ENCODE measurements at places on chromosomes 4 and X.

- DNase-seq = no peak
These were observed 116.4 kb upstream of the IGSF1 start for GRCh38 chrX:131405497-131405896.

- no peak for DNase-seq
These were observed 44.8 kb downstream of the GSX2 start for GRCh38 chr4:54144661-54145171.

GRCh38 chr4:138488533-138488932 is 246.4 kb upstream of the SLC7A11 start:
- no peak for DNase-seq

GRCh38 chr4:74203467-74203866 is 45.5 kb downstream of the MTHFD2L start:
- DNase-seq = no peak

GRCh38 chr4:99403380-99404184 is 31.6 kb downstream of the ADH7 start:
- no peak for DNase-seq

DNA sequence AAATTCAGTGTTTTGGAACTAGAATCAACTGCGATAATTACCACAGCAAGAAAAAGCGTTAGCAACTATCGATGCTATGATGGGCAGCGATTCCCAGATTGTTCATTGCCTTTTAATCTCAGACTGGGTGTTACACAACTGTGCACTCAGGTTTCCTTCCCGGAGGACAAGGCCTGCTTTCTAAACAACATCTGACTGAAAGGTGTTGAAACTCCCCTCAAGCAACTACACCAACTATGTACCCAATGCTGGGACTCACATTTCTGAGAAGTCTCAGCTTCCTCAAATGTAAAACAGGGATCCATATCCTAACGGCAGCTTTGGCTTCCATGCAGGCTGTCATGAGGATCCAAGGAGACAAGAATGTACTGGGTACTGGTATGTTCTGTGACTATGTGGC is 8.2 kb downstream of the GABRE start:
- no peak for DNase-seq

- no peak for DNase-seq
These were observed 575.7 kb downstream of the TRIML1 start for GRCh38 chr4:188714907-188715306.

- peak; percentile 65 for DNase-seq
These were observed 3.2 kb downstream of the SEL1L3 start for GRCh38 chr4:25859429-25860148.

DNA sequence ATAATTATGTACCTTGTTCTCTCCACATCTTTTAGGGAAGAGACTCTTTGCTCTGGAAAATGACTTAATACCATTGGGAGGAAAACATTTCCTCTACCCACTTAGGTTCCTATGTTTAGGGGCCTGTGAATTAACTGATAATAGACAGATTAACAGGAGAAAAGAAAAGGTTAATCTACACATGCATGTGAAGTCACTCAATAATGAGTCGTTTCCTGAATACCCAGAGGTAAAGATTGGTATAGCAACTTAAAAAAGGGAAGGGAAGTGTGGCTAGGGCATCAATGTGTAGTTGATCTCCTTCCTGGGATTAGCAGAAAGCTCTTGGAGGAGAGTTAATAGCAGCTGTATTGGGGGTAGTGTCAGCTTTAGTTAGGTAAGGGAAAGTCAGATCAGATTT is 419.5 kb upstream of the ATOH1 start:
- no peak for DNase-seq

DNA sequence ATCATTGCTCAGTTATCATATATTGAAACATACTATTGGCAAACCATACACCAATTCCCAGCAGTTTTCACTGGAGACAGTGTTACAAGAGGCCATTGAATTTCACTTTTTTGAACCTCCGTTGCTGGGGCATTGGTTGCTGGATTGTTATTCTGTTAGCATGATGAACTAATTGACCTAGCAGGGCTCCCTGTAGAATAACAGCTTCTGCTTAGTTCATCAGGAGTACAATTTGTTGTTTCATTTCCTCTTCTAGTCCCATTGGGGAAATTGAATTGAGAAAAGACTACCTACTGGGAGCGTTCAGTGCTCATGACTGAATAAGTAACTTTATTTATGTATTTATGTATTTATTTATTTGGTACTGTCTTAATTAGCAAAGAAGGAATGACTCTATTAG is 151.6 kb downstream of the SLIT2 start:
- no peak for DNase-seq

Data from CD8-positive, alpha-beta memory T cell (primary cell).